ENCODE measurements at places on chromosomes 6 and 20.

GRCh38 chr6:11177271-11177670 is 55.2 kb downstream of the NEDD9 start:
- no peak for DNase-seq

DNA sequence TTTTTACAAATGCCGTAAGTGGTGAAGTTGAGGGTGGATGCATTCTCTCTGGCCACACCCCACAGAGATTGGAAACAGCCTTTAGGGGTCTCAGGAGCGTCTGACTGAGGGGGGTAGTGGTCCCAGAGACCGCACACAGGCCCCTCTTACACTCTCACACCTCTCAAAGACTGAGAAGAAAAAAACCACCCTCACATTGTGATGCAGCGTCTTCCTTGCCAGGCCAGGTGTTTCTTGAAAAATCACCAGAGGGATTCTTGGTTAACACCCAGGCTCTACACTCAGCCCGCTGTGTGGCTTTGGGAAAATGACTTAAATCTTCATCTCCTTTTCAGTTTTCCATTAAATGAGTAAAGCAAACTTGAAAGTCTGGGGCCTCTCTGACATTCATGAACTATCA is 115.8 kb upstream of the SPTLC3 start:
- no peak for DNase-seq

DNA sequence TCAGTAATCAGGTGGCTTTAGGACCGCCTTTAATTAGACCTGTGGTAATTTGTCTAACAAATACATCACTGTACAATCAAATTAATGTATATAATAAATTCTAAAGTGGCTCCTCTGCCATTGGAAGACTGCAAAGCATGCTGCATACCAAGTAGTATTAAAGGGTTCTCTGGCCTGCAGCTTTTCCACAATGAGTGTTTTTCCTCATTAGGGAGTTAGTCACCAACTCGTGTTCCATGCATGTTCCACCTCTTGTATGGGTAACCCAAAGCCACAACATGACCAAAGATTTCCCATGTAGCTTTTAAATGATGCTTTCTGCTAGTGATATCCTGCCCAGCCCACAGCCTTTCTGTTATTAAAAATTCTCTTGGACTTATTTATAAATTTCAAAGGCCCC is 218.7 kb downstream of the FUT9 start:
- DNase-seq, result no peak

GRCh38 chr6:4801491-4802110 is 25.4 kb downstream of the CDYL start:
- no peak for DNase-seq

- DNase-seq, result no peak
These were observed 4.1 kb downstream of the PLCB4 start for GRCh38 chr20:9072861-9073500.

GRCh38 chr6:55943329-55943728 is 67.9 kb upstream of the BMP5 start:
- peak; percentile 43 for DNase-seq

DNA sequence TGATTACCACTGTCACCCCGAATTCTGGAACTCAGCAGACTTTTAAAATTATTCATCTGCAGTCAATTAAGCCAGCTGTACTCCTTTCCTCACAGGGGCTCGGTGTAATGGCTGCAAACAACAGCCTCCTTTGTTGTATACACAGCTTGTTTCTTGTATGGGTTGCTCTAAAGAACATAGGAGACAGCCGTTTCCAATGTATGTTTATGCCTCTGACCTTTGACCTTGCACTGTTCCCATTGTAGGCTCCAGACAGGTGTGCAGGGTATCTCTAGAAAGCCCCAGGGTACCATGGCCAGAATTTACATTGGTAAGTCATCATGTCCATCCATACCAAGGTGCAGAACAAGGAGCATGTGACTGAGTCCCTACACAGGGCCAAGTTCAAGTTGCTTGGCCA is 11.5 kb upstream of the TENT5A start:
- no peak for DNase-seq

GRCh38 chr6:4280707-4281106 is 145.3 kb upstream of the ECI2 start:
- DNase-seq, result peak; percentile 85

DNA sequence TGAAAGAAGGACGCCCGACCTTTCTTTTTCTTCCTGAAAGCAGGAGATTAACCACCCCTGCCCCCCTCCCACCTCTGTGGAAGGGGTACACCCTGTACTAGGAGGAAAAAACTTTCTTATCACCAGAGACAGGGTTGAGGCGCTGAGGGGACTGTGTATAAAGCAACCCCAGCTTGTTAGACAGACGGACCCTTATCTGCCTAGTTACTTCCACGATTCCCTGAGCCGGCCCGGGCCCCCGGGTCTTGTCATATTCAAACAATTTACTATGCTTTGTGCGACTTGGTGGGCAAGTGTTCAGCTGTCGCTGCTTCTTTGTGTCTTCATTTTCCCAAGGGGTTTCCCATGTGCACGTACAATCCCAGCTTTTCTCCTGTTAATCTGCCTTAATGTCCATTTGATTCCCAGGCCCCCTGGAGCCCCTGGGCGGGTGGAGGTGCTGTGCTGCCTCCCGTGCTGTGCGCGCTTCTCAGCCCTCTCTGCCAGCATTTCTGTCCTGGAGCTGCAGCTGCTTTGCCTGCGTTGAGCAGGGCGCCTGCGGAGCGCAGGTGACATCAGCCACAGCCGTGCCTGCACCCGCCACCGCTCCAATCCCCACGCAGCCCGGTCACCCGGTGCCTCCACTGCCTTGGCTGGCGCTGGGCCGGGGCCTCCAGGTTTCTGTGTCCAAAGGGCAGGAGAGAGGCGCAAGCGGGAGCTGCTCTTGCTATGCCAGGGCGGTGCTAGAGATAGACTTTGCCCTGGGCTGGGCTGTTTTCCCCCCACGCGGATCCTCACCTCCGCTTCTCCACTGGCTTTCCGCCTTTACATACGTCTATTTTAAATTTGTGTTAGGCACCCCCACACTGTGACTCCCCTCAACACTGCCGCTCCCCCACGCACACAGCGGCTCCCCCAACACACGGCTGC is 96.2 kb downstream of the TTLL2 start:
- DNase-seq, result no peak

DNA sequence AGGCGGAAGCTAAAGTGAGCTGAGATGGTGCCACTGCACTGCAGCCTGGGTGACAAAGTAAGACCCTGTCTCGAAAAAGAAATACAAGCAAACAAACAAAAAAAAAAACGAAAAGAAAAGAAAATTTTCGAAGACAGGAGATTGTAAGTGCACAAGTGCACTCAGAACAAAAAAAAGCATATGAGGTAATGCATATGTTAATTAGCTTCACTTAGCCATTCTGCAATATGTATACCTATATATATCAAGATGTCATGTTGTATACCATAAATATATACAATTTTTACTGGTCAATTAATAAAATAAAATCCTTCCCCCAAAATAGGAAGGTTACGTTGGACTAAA is 127.5 kb downstream of the RIN2 start:
- DNase-seq, result no peak

- DNase-seq, result peak; percentile 61
These were observed 43.3 kb downstream of the SLC2A10 start for GRCh38 chr20:46752728-46753127.

DNA sequence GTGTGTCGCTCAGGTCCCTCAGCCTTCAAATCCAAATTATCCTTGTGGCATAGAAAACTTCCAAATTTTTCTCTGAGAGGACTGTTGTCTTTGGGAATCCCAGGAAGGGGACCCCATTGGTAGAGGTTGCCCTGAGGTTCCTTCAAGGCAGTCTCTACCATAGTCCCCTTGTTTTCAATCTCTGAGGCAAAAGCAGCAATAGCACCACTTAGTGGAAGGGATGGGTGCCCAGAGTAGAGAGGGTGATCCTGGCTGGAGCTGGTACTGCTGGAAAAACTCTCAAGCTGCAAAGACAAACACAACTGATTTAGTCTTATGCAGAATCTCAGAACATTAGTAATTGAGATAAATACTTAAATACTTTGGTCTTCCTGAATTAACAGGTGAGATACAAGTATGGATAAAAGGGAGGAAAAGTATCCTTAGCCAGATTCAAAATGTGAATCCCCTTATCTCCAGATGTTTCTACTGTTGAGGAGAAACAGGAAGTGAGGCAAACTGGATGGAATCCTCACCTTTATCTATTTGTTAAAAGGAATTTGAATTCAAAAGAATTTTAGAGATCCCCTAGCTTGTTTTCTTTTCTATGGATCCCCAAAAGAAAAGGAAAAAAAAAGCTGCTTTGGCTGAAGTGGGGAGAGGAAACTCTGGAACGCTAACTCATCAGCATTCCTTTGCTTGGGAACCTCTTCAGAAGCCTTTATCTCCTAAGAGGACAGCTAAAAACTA is 13.4 kb downstream of the ZNF318 start:
- DNase-seq, result peak; percentile 26

DNA sequence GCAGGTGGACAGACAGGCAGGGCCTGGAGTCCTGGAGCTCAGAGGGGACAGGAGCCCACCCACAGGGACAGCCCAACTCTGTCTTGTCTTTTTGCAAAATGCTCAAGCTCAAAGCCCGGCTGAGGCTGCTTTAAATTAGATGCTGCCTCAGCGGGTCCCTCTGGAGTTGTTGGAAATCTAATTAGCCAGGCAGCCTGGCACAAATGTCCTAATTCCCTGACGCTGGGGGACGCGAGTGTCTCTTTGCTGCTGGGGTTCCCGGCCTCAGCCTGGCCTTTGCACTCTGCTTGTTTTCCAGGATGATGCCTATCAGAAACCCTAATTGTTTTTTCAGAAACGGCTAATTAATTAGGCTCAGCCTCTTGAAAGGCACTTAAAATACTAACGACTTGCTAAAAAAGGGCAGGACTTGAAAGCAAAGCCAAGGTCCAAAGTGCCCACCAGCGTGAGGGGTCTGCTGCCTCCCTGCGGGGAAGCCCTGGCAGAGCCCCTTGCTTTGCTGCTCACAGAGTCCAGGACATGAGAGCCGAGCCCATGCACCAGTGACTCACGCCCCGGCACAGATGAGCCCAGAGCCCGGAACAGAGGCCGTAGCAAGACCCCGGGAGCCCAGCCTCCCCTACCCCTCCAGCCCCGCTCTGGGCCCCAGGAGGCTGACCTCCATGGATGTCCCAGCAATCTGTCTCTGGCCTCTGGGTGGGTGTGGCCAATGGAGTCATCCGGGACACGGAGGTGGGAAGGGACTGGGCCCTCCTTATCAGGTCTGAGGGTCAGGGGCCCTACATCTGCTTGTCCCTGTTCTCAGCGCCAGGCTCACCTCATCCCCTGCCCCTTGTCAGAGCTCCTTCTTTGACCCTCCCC is 46.0 kb upstream of the BHLHE23 start:
- no peak for DNase-seq

- peak; percentile 87 for DNase-seq
These were observed 674.6 kb upstream of the MARCKS start for GRCh38 chr6:113182370-113183141.

- peak; percentile 92 for DNase-seq
These were observed 201.4 kb downstream of the IBTK start for GRCh38 chr6:82045965-82046756.

DNA sequence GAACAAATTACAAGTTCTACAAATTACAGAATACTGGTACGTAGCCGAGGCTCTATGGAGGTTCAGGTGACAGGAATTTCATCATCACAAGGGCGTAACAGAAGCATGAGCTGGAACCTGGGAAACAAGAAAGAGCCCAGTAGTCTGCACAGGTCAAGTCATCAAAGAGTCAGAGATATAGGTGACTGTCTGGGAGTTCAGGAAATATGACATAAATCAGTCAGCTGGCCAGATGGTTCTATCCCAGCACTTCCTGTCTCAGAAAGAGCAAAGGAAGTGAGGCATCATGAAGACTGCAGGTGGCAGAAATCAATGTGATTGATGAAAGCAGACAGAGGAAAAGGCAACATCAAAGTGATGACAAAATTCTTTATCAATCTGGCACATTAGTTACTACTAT is 23.3 kb downstream of the MYCT1 start:
- no peak for DNase-seq

- DNase-seq, result peak; percentile 52
These were observed 370.3 kb downstream of the HTR1B start for GRCh38 chr6:77092971-77093370.

DNA sequence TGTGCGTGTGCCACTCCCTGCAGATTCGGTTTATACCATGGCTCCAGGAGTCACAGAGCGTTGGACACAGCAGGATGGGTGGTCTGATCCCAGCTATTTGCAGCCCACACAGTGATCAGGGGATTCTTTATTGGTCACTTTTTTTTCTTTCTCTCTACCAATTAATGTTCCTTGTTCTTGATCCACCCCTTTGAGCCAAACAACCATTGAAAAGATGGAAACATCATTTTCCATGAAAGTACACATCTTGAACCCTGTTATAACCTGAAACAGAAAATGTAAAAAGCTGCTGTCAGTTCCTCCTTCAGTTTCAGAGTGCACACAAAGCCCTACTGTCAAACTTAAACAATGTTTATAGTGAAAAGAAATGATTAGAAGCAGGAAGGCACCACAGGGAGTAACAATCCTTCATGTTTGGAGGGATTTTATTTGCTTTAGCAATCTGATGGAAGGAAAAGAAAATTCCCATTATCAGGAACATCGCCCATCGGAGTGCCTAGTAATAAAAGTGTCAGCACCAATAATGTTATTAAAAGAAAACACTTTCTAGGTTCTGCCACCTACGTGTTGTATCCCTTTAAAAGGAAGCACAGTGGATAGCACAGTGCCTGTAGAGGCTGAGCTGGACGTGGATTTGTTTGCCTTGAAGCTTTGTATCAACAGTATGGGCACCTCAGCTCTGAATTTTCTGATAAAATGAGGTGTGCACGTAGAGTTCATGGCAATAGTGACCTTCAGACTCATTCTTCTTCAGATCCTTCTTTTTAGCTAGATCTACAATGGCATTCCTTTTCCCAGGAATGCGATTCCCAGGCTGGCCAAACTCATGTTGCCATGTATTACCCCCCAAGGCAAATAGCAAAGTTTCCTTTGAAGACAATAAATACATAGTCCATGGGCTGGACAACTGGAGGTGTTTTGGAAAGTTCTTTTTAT is 16.1 kb upstream of the THBD start:
- DNase-seq, result no peak

DNA sequence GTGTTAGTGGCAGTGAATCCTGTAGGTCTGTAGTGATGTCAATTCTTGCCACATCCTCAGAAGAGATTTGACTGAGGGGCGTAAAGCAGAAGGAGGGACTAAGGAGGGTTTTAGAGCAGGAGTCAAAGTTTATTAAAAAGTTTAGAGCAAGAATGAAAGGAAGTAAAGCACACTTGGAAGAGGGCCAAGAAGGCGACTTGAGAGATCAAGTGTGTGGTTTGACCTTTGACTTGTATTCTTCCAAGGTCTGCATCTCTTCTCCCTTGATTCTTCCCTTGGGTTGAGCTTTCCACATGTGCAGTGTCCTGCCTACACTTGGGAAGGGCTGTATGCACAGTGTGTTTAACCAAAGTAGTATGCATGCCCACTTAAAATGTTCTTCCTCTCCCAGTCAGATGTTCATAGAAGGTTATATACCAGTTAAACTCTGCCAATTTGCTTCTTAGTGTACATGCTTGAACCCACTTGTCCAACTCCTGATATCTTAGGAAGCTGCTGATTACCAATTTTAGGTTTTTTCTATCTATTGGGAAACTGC is 627.6 kb downstream of the MMUT start:
- no peak for DNase-seq

DNA sequence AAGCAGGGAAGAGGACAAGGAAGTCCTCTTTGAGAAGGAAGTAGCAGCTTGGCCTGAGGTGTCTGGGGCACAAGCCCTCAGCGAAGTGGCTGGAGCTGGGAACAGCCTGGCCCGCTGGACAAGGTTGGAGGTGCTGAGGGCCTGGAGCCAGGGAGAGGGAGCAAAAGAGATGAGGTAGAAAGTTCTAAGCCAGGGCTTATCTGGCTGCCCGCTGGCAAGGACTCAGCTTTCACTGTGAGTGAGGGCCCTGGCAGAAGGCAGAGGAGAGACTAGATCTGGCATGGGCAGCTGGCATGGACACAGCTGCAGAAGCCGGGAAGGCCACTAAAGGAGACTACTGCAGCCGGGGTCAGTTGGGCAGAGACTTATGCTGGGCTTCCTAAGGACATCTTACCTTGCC is 21.8 kb upstream of the PCMTD2 start:
- no peak for DNase-seq

Measured in AG10803 (cell line).